ENCODE measurements at places on chromosomes 2 and 18. TPM values are rescaled to one million over a fixed set of nuclear protein-coding genes. Genes with fewer than 3 reads are reported as not detected.

GRCh38 chr18:11506856-11507255, 102.5 kb upstream of the SLC35G4 start:
- no peak for DNase-seq

GRCh38 chr2:188119112-188119838, 172.4 kb upstream of the GULP1 start:
- no peak for DNase-seq

Gene ZEB2
- polyA plus RNA-seq = 124 TPM

DNA sequence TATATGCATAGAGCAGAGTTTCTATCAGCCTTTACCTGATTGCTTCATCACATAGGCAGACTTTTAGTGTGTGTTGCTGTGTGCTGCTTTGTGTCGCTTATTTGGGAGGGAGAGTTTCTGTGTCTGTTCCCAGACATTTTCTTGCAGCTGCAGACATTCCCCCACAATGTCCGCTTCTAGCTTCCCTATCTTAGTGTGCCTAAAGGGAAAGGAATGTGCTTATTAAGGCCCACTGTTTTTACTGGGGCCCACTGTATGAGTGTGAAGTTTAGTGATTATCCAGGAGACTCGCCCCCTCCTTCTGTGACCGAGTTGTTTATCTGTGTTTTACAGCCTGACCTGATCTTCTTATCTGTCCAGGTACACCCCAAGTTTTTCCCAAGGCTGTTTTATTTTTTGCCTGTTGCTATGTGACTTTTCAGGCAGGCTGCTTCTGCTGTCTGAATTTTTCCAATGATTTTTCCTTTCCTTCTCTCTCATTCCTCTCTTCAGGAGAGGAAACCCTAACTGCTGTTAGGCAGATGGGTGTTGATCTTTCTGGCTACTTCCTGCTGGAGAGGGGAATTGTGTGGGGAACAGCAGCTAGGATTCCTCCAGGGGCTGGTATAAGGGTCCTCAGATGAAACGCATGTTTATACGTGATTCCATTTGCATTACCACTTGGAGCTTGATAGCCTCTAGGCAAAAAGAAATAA, 47.6 kb downstream of the STK17B start:
- no peak for DNase-seq

DNA sequence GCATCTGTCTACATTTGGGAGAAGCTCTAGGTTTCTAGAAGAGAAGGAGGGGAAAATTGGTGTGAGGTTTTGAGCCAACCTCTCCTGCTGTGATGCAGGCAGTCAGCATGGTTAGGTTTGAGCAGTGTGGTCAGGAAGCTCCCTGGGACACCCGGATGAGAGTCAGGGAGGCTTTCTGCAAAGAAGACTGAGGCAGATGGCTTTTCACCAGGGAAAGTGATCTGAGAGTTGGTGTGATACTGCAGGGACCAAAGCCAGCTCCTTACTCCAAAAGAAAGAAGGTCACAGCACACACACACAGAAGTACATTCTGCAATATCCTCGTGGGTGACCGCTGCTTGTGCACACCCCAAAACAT, 75.8 kb upstream of the BCL11A start:
- no peak for DNase-seq

DNA sequence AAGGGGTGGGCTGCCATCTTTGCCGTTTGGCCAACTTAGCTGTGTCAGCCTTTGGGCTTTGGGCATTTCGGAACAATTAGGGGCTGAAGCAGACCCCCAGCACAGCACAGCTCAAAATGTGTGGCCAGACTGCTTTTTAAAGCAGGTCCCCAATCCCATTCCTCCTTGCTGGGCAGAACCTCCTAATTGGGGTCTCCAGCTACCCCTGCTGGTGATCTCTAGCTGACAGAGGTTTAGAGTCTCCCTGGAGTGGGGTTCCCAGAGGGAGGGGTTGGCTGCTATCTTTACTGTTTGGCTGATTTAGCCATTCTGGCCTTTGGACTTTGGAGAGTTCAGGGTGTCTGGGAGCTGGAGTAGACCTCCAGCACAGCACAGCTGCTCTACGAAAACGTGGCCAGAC, 71.5 kb upstream of the LHCGR start:
- no peak for DNase-seq

Gene KCNS3
- polyA plus RNA-seq = 7.7 TPM

Gene GAREM1
- 20.2 TPM for polyA plus RNA-seq

DNA sequence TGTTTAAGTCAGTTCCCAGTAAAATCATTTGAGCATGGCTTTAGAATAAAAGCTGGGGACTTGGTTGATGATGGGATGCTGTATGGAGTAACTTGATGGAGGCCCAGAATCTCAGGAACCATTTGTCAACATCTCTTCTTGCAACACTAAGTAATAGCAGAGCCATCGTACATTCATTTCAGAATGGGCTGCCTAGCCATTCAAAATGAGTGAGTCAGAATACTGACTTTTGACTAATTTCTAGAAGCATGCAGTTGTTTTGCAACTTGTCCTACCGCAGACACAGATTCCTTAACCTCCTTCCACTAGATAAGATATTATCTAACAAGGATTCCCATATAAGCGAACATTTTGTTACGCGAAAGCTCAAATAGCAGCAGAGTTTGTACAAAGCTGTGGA, 229.5 kb downstream of the CNTNAP5 start:
- DNase-seq = no peak

DNA sequence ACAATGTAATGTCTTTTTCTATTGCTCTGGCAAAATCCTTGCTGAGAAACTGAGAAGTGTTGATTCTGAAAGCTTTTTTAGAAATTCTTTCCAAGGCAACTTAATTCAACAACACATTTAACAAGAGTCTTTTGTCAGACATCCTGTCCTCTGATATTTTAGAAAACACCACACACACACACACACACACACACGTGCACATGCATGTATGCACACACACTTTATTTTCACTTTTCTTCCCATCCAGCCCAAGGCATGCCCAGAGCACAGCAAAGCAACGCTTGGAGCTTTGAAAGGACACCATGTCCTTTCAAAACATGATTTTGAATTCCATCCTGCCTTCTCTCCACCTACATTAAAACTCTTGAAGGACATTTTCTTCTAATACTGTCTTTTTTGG, 116.1 kb downstream of the ATL2 start:
- no peak for DNase-seq

GRCh38 chr2:176583607-176584006, 314.4 kb downstream of the MTX2 start:
- DNase-seq = no peak

Gene RAB6C
- 0.71 TPM for polyA plus RNA-seq

GRCh38 chr2:65800998-65801397, 368.6 kb upstream of the SPRED2 start:
- DNase-seq = no peak

Gene SF3B6
- not detected for polyA plus RNA-seq

GRCh38 chr2:37766106-37766505, 94.7 kb upstream of the CDC42EP3 start:
- DNase-seq = no peak

Gene TMEM182
- 413 TPM for polyA plus RNA-seq

Gene AFF3
- polyA plus RNA-seq = 3.7 TPM

Gene GPBAR1
- polyA plus RNA-seq = 1.3 TPM

Gene FAM210A
- 29.2 TPM for polyA plus RNA-seq

GRCh38 chr2:171986778-171987177, 13.0 kb upstream of the METAP1D start:
- DNase-seq = no peak

Gene PAIP2B
- 6.3 TPM for polyA plus RNA-seq

- DNase-seq = no peak
These were observed 147.0 kb downstream of the ESCO1 start for GRCh38 chr18:21453511-21453901.

- DNase-seq = no peak
These were observed 5.7 kb downstream of the PPP1R1C start for GRCh38 chr2:181991171-181991885.

DNA sequence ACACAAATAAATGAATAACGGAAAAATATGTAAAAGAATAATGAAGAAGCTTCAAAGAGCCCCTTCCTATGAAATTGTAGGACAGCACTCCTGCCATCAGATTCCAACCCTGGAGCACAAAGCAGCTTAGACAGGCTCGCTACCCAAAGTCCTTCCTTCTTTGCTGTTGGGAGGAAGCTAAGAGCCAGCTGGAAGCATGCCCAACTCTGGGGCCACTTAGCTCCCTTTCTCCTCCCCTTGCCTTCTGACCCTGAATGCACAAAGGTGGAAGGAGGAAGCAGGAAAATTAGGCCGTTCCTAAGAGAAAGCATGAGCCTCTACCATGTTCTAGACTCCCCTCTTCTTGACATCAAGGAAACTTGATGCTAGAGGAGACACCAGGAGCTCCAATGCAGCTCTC, 700.8 kb downstream of the RNF144A start:
- DNase-seq = no peak

DNA sequence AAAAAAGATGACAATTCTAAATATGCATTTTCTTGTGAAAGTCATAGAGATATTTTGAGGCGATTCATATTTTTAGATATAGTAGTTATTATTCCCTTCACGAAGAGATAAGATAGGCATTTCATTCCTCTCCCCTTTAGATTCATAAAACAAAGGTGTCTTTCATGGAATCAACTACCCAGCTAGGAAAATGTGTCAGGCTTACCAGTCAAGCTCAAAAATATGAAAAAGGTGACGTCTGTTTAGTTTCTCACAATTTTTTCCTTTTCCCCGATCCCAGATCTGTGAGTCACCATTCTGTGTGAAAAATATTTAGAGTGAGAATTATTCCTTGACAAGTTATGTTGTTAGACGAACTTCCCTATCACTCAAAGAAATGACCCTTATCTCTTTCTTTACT, 95.4 kb upstream of the FN1 start:
- DNase-seq = no peak

GRCh38 chr2:237327175-237327950, 86.6 kb downstream of the COL6A3 start:
- DNase-seq = no peak

Gene RFTN2
- polyA plus RNA-seq = 15.2 TPM

DNA sequence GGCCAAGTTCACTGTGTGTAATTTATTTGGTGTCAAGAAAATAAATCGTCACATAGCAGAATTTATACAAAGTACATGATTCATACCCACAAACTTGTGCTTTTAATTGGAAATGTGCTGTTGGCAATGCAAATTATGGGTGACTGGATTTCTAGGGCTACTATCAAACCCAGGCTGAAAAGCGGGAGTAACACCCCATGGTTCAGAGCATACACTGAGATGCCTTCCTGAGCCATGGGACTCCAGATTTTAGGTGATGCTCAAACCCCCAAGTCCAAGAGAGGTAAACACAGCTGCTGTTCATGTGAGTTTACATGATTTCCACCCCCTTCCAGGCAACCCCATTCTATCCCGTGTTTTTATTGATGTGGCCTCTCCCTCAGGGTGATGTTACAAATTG, 565.9 kb upstream of the ID2 start:
- no peak for DNase-seq

Gene ANKRD62
- polyA plus RNA-seq = not detected

Gene PSMA8
- polyA plus RNA-seq = not detected

DNA sequence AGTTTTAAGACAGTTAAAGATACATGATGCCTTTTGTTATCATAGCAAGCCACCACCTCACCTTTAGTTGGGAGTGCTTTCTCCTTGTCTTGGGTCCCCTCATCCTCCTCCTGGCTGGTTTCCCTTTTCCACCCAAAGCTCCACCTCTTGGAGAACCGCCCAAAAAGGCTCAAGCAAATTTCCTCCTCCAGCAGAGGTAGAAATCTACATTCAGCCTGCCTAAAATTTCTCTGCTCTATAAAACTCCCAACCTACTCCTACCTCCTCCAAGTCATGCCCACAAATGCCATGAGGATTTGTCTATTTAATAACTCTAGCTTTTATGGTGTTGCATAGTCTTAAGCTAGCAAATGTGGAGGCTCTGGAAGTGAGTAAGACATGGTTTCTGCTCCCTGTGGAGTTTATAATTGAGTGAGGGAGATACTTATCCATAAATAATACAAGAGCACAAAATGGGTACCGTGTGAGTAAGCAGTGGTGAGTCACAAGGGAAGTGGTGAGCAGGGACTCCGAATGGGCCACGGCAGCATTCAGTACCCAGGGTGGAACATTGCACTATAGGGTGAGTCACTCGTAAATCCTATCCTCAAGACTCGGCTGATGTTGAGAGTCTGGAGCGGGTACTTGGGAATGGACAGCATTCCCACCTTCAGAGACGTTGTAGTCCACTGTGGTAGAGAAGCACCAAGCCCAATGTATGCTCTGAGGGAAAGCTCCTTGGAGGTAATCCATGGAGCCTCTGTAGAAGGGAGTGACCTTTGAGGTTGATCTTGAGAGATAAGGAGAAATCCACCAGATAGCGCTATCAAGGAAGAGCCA, 146.3 kb downstream of the RTN4 start:
- DNase-seq = no peak

Measured in muscle of arm (tissue), 14 donors.